ENCODE measurements at places on chromosomes 13 and 19. TPM values are rescaled to one million over a fixed set of nuclear protein-coding genes. Genes with fewer than 3 reads are reported as not detected.

IL12RB1 gene
- polyA plus RNA-seq, result 24.2 TPM

GRCh38 chr19:44653977-44654774 lies 10.5 kb downstream of the PVR start:
- DNase-seq, result peak; percentile 65

- no peak for DNase-seq
These were observed 194.8 kb upstream of the TSC22D1 start for GRCh38 chr13:44770951-44771350.

DNA sequence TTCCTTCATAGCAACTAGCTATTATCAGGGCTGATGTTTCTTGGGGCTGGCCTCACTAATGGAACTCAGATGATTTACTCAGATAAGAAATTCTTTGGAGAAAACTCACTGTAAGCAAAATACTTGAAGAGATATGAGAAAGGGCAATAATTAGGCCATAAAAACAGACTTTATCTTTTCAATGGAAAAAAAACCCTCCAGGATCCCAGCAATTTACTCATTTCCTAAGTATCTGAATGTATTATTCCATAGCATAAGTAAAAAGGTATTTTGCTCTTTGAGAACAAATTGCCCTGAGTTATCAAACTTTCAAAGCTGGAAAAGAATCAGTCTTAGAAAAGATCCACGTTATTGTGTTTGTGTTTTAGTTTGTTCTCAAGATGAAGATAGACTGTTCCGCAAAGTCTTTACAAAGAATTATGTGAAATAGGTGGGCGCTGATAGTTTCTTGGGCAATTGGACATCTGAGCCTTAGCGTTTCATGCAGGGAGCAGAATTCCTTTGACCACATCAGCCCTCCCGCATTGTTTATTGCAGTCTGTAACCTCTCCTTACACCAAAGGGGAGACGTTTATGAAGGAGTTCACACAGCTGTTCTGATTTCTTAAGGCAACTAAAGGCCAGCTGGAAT lies 29.1 kb upstream of the CSNK1A1L start:
- DNase-seq, result no peak

DNA sequence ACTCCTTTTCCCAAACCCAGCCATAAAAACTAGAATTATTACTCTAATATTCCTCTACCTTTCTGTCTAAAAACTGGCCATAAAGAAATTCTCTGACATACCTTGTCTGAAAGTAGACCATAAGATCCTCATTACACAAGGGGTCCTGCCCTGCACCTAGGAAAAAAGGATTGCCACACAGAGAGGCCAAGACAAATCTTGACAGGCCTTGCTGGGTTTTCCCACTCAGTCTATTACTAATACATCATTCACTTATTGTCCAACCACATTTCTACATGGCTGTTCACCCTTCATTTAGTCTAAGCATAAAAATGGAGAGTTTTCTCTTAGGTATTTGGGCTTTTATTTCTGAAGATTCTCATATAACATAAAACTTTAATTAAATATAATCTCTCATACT lies 319.8 kb downstream of the PCDH20 start:
- no peak for DNase-seq

GRCh38 chr19:54013866-54014265 lies 22.4 kb downstream of the CACNG6 start:
- no peak for DNase-seq

- DNase-seq, result no peak
These were observed at the start of gene CSNK1A1L for GRCh38 chr13:37105251-37105714. Gene CSNK1A1L, minus strand, starts transcription at chr13:37105664. Its CDS starts 408 bp downstream, at chr13:37105256.

DNA sequence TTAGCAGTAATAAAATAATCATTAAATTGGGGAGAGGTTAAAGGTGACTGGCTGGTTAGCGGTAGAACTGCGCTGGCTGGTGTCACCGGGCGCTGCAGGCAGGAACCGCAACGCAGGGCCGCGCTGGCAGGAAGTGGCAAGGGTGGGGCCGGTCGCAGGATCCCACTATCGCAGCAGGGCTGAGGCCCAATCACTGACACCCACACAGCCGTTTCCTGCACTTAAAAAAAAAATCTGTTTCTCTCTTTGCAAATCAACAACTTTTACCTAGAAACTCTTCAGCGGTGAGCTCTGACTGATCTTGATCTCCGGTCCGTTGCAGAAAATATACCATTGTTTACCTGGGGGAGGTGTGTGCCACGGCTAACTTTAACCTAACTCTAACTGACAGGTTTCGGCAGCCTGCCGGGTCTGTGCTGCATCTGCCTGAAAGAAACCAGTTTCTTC lies 46.9 kb downstream of the KLF2 start:
- peak; percentile 96 for DNase-seq

ACTMAP gene
- 3.4 TPM for polyA plus RNA-seq

DNA sequence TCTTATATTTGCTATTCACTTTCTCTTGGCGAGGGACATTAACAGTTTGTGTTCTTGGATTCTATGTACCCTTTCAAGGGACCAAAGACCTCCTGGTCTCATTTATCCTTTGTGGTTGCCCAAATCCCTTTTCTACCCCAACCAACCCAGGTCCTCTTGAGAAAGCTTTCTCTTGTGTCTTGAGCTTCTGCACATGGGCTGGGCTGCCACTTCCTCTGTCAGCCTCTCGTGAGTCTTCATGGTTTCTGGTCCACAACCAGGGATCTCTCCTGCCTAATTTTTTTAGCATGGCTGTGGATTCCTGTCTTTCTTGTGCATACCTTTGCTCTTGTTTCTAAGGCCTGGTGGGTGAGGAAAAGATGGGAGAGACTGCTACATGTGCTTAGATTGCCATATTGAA lies 14.9 kb downstream of the TIMM13 start:
- no peak for DNase-seq

GRCh38 chr13:25625414-25625813 lies 253.6 kb downstream of the ATP8A2 start:
- DNase-seq, result no peak

DNA sequence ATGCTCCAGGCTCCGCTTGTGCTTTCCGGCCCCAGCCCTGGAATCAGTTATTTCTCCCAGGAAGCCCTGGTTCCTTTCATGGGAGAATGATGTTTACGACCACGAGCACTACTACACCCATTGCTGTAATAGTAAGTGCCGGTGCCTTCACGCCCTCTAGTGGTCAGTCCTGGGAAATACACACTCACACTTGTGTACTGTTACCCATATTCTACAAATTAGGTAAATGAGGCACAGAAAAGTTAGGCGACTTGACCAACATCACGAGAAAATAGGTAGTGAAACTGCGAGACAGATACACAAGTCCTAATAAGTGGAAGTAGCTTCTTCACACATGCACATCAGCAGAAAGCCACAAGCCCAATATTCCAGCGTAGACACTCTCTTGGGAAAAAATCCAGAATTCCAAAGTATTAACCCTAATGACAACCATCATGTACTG lies 21.7 kb downstream of the CEACAM21 start:
- peak; percentile 75 for DNase-seq

LINGO3 gene
- polyA plus RNA-seq, result 5.1 TPM

DNA sequence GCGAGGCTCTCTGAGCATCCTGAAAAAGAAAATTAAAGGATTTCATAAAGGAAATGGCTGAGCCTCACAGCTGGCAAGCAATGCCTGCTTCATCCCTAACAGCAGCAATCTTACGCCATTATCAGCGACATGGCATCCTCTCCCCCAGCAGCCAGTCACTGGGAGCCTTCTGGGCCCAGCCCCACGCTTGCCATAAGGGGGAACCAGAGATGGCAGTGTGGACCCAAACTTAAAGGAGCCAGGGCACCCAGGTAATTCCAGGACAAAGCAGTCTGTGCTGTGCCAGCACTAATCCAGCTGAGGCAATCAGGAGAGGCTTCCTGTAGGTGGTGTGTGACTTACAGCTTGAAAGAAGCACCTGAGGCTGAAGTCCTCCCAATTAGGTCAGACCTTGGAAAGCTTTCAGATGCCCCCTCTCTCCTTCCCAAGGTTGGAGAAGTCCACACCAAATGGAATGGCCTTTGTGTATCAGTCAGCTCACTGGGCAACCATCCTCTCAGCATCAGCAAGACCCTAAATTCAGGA lies 10.3 kb downstream of the VSTM2B start:
- DNase-seq, result no peak

DNA sequence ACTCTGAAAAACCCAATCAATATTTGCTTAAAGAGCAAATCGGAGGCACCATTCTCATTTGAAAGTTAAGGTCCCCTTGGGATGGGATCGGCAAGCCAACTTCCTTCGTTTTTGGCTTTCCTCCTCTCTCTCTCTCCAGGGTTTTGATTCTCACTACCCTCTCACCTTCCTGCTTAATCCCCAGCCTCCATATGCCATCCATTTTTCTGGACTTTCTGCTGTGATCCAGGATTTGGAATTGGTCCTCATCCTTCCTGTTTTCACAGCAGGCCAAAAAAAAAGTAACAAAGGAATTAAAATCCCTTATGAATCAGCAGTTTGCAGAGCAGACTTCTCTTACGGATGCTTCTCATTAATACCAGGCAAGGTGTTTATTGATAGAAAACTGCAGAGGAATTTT lies 283.1 kb upstream of the TMTC4 start:
- no peak for DNase-seq

- no peak for DNase-seq
These were observed 380 bp upstream of the MRPL54 start for GRCh38 chr19:3762130-3762473.

EBI3 gene
- not detected for polyA plus RNA-seq

DNA sequence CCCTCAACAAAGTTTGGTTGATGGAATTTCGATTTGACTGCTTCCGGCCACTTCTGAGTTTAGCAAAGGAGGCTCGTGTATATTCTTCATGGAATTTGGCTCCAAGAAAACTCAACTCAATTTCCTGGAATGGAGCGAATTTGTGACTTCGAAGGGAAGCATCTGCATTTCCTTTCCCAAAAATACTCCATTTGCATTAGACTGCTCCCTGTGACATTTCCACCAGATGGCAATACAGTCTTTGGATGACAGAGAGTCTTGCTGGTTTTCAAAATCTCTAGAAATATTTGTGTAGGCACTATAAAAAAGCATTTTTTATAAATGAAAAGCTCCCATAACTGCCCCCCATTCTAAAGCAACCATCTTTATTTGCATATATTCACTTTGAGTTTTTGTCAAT lies 4.1 kb downstream of the C1QTNF9 start:
- DNase-seq, result no peak

GRCh38 chr19:52188822-52189734 lies 774 bp upstream of the PPP2R1A start:
- peak; percentile 91 for DNase-seq

- DNase-seq, result no peak
These were observed 51.3 kb downstream of the C13orf46 start for GRCh38 chr13:113922412-113923118.

ZNF780B gene
- 13.3 TPM for polyA plus RNA-seq

GRCh38 chr13:26923824-26924605 lies 163.4 kb upstream of the GPR12 start:
- no peak for DNase-seq

GRCh38 chr13:38965281-38965680 lies 25.4 kb downstream of the STOML3 start:
- no peak for DNase-seq

DNA sequence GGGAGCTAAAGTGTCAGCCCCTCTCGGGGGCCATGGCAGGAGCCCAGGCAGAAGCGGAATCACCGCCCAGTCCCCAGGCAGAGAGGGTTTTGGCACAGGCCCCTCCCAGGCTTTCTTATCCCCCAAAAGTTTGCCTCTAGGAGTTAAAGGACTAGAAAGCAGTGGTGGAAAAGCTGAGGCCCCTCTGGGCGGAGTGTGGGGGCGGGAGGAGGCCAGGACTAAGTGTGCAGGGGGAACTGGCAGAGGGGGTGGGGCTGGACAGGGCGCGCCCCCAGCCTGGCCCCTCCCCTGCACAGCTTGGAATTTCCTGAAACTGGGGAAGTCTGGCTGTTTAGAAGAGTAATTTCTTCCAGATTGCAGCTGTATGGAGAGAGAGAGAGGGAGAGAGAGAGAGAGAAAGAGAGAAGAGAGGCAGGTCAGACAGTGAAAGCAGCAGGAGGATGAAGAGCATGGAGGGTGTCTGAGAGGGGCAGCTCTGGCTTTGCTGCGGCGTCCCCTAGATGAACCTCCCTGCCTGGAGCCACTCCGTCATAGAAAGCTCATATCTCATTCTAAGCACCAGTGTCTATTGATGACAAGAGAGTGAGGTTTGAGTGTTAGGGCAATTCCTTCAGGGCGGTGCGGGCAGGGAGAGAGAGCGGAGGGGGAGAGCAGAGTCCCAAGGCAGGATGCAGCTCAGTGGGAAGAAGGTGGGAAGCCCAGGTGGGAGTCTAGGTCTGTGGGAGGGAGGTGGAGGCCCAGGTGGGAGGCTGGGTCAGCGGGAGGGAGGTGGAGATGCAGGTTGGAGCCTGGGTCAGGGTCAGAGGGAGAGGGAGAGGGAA lies at the start of gene CDC42EP5:
Gene CDC42EP5, minus strand, starts transcription at position 226 of the 821 bp plus-strand sequence. CDS start 7,749 bp downstream, outside the sequence.
- DNase-seq, result no peak

ARRDC5 gene
- polyA plus RNA-seq, result 3.6 TPM

KDELR1 gene
- polyA plus RNA-seq, result 24.8 TPM

RLN3 gene
- polyA plus RNA-seq, result not detected

DNA sequence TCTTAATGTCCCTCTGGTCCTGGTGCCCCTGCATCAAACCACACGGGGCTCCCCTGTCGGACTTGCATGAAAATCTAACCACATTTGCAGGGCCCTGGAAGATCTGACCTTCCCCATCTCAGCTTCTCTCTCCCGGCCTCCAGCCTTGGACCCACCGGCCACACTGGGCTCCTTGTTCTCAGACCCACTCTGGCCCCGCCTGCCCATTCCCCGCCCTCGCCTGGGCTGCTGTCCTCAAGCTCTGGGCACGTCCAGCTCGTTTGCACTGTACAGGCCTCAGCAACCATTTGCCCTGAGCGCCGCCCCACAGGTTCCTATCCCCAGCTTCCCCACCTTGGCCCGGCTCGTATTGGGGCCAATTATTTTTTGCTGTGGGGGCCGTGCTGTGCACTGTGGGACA lies 10.5 kb downstream of the MYO9B start:
- DNase-seq, result no peak

DNA sequence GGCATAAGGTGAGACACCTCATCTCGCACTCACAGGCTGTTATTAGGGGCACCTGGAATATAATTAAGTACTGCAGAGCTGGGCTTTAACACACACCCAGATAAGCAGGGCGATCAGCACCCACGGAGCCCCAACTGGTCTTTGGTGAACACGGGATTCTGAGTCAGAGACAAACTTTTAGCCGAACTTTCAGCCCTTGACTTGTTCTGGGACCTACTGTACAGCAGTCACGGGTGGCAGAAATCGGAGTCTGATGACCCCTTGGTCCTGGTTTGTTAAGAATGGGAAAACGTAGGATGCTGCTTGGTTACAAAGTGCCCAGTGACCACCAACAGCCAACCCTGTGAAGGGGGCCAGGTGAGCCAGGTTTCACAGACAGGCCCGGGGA lies 9.0 kb downstream of the SH3GL1 start:
- no peak for DNase-seq

GRCh38 chr19:42129399-42130253 lies 2.6 kb downstream of the POU2F2 start:
- no peak for DNase-seq

ZNF235 gene
- polyA plus RNA-seq, result 2.7 TPM

Measured in naive thymus-derived CD8-positive, alpha-beta T cell (primary cell).